Erythroblast (primary cell): ENCODE measurements at places on chromosomes 12 and 14.
A peak's percentile ranks its signal among the peaks of the same experiment; 100 is the strongest.

GRCh38 chr12:25404955-25405354 is 148.1 kb downstream of the LMNTD1 start:
- no peak for DNase-seq

DNA sequence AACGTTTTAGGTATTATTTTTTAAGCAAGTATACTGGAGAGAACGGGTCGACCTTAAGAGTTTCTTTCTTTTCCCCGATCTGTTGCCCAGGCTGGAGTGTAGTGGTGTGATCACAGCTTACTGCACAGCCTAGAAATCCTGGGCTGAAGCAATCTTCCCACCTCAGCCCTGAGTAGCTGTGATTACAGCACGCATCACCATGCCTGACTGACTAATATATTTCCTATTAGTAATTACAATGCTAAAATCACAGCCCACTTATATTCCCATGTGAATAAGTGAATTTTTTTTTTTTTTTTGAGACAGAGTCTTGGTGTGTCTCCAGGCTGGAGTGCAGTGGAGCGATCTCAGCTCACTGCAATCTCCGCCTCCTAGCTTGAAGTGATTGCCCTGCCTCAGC is 50.4 kb downstream of the DICER1 start:
- no peak for DNase-seq

DNA sequence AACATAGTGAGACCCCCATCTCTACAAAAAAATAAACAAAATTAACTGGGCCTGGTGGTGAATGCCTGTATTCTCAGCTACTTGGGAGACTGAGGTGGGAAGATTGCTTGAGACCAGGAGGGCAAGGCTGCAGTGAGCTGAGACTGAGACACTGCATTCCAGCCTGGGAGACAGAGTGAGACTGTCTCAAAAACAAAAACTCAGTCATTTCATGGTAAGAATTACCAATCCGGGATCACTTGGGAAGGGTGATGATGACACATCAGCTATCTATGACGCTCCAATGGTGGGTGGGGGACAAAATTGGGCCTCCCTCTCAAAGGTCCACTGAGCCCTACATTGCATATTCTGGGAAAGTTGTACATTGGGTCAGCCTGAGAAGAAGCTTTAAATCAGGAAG is 47.7 kb downstream of the SERPINA3 start:
- no peak for DNase-seq

GRCh38 chr14:68359837-68360552 is 432.9 kb downstream of the ZFP36L1 start:
- DNase-seq, result peak; percentile 27

DNA sequence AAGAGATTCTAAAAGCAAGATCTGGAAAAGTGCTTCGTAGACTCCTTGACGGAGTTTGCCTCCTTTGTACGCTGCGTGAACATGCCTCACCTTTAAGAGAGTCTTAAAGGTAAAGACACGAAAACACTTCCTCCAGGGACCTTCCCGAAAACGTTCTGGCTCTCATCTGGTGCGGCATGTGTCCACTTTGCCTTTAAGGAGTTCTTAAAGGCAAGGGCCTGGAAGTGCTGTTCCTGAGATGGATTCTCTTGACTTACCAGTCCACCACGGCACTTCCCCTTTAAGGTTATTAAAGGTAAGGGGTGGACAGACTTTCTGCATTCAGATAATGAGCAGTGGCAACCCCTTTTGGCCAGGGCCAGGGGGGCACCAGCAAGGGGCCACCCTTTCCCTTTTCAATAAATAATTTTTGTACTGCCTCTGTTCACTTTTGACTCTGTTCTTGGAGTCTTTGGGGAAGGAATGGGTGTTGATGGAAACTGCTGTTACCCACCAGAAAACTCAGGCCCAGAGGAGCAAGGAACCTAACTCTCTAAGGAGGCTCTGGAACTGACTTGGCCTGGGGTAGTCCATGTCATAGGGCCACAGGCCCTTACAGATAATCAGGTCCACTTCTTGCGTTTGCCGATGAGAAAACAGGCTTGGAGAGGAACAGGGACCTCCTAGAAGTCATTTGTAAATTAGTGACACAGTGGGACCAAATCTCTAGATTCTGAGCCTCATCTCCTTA is 4.4 kb downstream of the REM2 start:
- DNase-seq, result peak; percentile 70
